ENCODE measurements at places on chromosomes 5 and 9.

- no peak for DNase-seq
These were observed 204.8 kb upstream of the PIK3R1 start for GRCh38 chr5:68010740-68011139.

- DNase-seq = no peak
These were observed 212.9 kb downstream of the PBX3 start for GRCh38 chr9:125959951-125960619.

DNA sequence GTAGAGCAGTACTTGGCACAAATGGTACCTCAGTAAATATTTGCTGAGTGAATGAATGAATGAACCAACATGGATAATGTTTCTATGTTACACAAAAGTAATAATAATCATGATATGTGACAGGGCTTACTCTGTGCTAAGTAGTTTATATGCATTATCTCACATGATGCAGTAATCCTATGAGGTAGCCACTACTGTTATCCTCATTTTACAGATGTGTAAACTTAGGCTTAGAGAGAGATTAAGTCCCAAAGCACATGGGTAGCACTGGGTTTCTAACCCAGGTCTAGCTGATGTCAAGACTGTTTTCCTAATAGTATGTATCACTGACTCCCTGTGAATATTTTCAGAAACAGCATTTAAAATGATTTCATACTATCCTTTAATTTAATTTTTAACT, 44.1 kb upstream of the VDAC1 start:
- DNase-seq = no peak

DNA sequence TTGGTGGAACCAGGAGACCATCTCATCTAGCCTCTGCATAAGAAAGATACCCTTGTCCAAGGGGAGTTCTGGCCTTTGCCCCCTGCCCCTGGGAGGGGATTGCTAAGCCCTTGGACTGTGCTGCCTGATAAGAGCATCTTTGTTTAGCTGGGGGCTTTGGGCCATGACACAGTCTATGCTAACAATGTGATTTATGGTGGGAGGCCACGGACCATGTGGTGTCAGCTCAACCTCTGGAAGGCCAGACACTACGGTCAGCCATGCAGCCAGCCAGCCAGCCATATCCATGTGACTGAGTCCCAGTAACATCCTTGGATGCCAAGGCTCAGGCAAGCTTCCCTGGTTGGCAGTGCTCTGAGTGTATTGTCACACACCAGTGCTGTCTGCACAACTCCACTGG, 244.4 kb downstream of the FSTL4 start:
- DNase-seq = no peak

- no peak for DNase-seq
These were observed 325.4 kb downstream of the TMEM38B start for GRCh38 chr9:106019702-106020101.

GRCh38 chr5:88761269-88761850, 121.6 kb downstream of the MEF2C start:
- no peak for DNase-seq

GRCh38 chr5:160327818-160328217, 15.5 kb upstream of the CCNJL start:
- DNase-seq = no peak

- no peak for DNase-seq
These were observed 10.2 kb upstream of the ANKH start for GRCh38 chr5:14881826-14882225.

- DNase-seq = no peak
These were observed 36.9 kb upstream of the LURAP1L start for GRCh38 chr9:12737871-12738270.

GRCh38 chr5:110963495-110963894, 108.0 kb upstream of the TSLP start:
- no peak for DNase-seq

DNA sequence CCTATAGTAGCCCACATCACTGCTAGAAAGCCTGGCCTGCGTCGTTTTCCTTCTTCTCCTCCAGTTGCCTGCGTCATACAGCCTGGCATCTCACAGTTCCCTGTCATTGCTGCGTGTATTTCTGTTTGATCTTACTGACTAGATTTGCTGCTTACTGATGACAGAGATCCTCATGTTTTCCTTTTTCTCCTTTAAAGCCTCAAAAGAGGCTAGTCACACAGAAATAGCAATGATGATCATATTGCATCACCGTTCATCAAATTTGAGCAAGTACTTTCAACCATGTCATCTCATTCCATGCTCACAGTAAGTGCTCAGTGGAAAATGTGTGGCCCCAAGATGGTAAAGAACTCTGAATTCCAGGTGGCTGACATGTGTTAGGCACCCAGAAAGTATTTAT, 76.8 kb downstream of the MVB12B start:
- no peak for DNase-seq

Measured in stimulated activated CD8-positive, alpha-beta memory T cell treated with anti-CD3 and anti-CD28 coated beads, Interleukin-2, amount 100 ng/mL, for 1 hour (primary cell).